ENCODE measurements at places on chromosomes 7 and 10.

GRCh38 chr10:285216-285615, 150.0 kb downstream of the ZMYND11 start:
- no peak for DNase-seq

GRCh38 chr7:146937836-146938235, 821.2 kb downstream of the CNTNAP2 start:
- peak; percentile 10 for DNase-seq

DNA sequence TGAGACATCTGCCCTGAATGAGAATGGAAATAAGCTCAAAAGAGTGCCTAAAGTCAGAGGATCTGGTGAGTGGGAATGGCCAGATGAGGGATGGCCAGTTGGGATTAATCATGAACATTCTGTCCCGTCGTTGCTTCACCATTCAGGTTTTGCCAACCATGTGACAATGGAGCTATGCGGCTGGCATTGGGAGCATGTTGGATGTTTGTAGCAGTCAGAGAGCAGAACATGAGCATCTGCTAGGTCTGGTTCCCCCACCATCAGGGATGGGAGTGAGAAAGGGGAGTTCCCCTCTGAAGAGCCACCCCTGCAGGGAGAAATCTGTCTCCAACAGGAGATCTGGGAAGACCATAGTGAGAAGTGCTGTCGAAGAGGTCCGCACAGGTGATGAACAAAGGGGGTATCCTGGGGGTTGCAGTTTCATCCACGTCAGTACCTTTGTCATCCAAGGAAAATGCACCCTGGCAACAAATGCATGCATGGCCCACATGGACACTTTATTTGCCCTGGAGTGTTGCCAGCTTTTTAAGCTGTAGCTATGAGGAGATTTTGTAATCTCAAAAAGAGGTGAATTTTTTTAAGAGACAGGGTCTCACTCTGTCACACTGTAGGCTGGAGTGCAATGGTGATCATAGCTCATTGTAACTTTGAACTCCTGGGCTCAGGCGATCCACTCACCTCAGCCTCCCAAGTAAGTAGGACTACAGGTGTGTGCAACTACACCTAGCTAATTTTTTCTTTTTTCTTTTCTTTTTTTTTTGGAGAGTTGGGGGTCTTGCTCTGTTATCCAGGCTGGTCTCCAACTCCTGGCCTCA, 190.2 kb downstream of the CAMK1D start:
- DNase-seq = no peak

DNA sequence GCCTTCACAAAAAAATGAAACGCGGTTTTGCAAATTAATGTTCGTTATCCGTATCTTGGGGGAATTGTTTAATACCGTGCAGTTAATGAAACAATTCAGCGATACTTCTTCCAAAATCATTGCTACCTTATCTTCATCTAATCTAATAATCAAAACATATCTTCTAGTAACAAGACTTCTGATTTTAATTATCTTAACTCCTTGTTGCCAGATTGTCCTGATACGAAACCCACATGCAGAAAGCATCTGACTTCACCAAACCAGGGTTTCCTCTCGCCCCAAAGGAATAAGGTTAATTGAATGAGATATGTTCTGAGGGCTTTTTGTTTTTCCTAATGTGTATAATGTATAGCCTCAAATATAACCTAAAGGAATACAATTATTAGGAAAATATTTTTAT, 105.2 kb upstream of the SH2B2 start:
- DNase-seq = no peak

- no peak for DNase-seq
These were observed 920.1 kb upstream of the AUTS2 start for GRCh38 chr7:68678196-68678595.

DNA sequence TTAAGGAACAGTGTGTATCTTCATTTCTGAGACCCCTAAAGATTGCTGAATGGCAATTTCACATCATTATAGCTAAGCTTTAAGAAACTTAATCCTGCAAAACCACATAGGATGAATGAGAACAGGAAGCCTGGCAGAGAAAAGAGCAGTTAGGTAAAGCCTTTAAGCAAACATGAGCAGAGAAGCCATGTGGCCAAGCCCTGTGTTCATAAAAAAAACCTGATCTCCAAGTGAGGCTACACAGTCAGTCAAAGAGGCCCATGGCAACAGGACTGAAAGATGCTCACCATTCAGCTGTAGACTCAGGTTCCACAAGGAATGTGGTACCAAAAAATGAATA, 9.3 kb downstream of the LIPA start:
- DNase-seq = no peak

- peak; percentile 63 for DNase-seq
These were observed 1002.9 kb upstream of the KCND2 start for GRCh38 chr7:119270045-119270464.

- peak; percentile 35 for DNase-seq
These were observed 28.7 kb downstream of the FRMD4A start for GRCh38 chr10:14302035-14302434.

- no peak for DNase-seq
These were observed 60.5 kb downstream of the SUFU start for GRCh38 chr10:102564209-102564834.

GRCh38 chr7:88072715-88073055, 138.6 kb downstream of the ADAM22 start:
- DNase-seq = no peak

- DNase-seq = no peak
These were observed 421.1 kb downstream of the DNAJB6 start for GRCh38 chr7:157757776-157758467.

GRCh38 chr7:151731022-151731441, 145.9 kb downstream of the PRKAG2 start:
- DNase-seq = no peak

- no peak for DNase-seq
These were observed 104.2 kb downstream of the PRTFDC1 start for GRCh38 chr10:24848195-24848594.

- no peak for DNase-seq
These were observed 523 bp upstream of the CDK1 start for GRCh38 chr10:60777696-60778213.

GRCh38 chr7:96253441-96253840, 68.5 kb downstream of the SLC25A13 start:
- no peak for DNase-seq

DNA sequence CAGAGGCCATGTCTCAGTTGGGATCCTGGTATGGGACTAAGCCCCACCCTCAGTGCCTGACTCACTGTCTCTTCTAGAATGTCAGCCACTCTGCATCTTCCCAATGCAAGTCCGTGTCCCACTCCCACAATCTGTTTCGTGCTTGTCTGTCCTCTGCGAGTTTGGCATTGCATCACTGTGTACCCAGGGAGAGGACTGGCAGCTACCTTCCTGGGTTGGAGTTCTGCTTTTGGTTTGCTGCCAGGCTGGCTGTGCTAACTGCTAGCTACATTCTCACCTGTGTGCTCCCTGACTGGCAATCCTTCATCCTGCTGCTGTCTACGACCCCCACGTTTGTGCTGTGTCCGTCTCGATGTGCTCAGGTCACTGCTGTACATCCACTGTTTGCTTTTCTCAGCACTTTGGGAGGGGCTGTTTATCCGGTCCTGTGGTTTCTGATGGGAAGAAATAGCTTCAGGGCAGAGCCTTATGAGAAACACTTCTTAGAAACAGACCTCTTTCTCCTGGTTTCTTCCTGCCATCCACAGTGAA, 56.0 kb upstream of the GLI3 start:
- peak; percentile 16 for DNase-seq

GRCh38 chr7:28442540-28443420, 30.5 kb downstream of the CREB5 start:
- DNase-seq = no peak

- no peak for DNase-seq
These were observed 24.8 kb downstream of the ZC3HAV1 start for GRCh38 chr7:139084709-139085108.

- no peak for DNase-seq
These were observed 32.7 kb upstream of the PURB start for GRCh38 chr7:44918029-44918428.

All from renal cortical epithelial cell (primary cell).